ENCODE measurements at places on chromosomes 6 and 20.
A peak's percentile ranks its signal among the peaks of the same experiment; 100 is the strongest.

DNA sequence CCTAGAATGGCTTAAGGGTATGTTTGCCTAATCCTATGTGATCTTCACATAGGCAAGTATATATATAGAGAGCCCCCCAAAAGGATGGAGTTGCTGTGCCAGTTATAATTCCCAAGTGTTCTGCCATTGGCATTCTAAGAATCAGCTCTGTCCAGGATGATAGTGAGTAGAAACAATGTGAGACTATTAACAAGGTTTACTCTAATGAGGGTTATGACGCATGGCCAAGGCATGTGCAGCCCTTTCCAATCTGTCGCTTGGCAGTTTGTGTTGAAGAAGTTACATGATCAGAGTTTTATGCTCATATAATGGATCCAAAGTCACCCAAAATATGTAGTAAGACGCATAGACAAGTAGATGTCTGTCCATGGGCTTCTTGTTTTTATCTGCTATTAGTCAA lies 33.6 kb downstream of the VGLL2 start:
- no peak for DNase-seq

- DNase-seq, result no peak
Observed at GRCh38 chr20:35901678-35902544, 52.4 kb downstream of the SCAND1 start.

DNA sequence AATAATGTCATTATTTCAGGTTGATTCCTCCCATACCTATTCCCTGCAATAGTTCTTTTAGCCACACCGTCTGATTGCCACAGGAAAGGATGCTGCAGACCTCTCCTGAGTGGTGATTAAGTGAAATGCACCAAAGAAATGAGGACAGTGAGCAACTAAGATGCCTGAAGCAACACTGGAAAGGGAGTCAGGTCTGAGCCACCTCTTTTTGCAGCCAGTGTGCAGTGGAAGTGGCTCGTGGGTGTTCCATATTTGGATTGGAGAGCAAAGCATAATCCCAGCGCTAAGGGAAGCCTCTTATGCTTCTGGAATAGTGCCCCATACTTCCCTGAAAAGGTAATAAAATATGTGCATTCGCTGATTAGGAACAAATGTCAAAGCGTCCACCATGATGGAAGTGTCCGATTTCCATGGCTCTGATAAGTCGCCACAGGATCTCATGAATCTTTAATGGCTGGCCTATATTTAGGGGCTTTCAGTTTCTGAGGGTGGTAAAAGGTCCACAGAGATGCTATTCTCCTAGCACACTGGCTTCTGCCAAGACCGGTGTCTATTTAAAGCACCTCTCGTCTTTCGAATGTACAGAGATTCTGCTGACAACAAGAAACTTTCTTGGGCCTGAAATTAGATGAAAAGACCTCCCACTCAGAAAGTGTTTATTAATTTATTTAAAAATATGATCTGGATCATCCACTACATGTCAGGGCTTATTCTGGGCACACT lies 253.9 kb downstream of the SLC24A3 start:
- no peak for DNase-seq

- no peak for DNase-seq
Observed at GRCh38 chr20:44415833-44416715, 59.6 kb upstream of the TTPAL start.

GRCh38 chr6:105021399-105021798 lies 64.5 kb downstream of the LIN28B start:
- DNase-seq, result no peak

GRCh38 chr6:2796861-2797260 lies 31.7 kb downstream of the WRNIP1 start:
- DNase-seq, result no peak

DNA sequence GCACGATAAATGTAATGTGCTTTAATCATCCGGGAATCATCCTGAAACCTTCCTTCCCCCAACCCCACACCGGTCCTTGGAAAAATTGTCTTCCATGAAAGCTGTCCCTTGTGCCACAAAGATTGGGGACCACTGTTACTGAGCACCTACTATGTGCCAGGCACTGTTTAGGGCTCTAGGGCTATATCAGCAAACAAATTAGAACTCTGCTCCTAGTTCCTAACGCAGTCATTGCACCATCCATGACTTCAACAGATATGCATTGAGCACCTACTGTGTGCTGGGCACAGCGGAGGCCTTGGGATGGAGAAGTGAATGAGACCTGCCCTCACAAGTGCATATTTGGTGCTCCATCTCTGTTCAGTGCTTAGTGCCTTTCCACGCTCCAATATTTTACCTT lies 50.3 kb upstream of the BLCAP start:
- DNase-seq, result no peak

DNA sequence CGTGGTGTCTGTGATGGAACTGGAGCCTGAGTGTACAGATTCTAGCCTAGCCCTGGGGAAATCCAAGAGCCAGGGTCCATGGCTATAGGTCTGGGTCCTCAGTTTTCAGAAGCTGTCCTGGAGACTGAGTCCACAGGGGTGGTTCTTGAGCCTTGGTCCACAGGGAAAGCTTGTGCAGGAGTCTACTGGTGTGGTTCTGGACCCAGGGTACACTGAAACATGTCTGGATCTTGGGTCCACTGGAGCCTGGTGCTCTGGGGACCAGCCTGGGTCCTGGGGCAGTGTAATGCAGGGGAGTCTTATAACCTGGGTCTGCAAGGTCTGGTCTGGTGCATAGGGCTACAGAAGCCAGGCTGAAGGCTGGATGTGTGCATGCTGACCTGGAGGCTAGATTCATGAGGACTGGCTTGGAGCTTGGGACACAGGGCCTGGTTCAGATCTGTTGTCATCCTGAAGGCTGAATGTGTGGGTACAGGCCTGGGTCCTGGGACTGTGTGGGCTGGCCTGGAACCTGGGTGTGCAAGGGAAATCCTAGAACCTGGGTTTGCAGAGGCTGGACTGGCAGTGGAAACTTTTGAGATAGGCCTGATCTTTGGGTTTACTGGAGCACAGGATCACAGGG lies 5.5 kb downstream of the CST9L start:
- no peak for DNase-seq

- no peak for DNase-seq
Observed at GRCh38 chr6:100473182-100473581, 8.5 kb upstream of the SIM1 start.

DNA sequence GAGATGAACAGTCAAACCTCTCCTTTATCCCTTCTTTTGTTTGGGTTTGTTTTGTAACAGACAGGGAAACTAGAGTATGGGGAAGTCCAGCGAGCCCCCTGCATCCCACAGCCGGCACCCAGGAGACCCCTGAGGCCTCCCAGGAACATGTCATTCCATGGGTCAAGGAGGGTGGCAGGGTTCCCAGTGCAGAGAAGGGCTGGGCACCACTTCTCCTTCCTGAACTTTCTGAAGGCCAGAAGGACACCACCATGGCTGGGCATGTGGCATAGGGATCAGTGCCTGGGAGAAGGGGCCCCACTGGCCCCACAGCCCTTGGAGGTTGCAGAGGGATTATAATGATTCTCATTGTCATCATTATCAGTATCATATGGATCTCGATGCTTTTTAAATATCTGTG lies 13.9 kb upstream of the CST7 start:
- DNase-seq, result no peak

DNA sequence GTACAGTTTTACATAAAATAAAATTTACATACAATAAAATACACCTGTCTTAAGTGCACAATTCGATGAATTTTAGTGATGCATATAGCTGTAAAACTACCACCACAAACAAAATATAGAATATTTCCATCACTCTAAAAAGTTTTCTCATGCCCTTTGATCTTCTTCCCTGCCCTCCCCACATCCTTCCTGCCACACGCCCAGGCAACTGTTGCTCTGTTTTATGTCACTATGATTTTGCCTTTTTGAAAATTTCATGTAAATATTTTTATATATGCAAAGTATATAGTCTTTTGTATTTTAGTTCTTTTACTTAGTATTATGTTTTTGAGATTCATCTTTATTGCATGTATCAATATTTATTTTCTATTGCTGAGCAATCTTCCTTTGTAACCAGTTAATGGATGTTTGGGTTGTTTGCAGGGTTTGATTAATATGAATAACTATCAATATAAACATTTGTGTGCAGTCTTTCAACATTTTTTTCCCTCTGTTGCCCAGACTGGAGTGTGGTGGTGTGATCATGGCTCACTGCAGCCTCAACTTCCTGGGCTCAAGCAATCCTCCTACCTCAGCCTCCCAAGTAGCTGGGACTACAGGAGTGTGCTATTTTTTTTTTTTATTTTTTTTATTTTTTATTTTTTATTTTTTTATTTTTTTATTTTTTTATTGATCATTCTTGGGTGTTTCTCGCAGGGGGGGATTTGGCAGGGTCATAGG lies 23.8 kb upstream of the SAMHD1 start:
- DNase-seq, result no peak

- peak; percentile 58 for DNase-seq
Observed at GRCh38 chr6:41846666-41847237, 48.4 kb downstream of the USP49 start.

DNA sequence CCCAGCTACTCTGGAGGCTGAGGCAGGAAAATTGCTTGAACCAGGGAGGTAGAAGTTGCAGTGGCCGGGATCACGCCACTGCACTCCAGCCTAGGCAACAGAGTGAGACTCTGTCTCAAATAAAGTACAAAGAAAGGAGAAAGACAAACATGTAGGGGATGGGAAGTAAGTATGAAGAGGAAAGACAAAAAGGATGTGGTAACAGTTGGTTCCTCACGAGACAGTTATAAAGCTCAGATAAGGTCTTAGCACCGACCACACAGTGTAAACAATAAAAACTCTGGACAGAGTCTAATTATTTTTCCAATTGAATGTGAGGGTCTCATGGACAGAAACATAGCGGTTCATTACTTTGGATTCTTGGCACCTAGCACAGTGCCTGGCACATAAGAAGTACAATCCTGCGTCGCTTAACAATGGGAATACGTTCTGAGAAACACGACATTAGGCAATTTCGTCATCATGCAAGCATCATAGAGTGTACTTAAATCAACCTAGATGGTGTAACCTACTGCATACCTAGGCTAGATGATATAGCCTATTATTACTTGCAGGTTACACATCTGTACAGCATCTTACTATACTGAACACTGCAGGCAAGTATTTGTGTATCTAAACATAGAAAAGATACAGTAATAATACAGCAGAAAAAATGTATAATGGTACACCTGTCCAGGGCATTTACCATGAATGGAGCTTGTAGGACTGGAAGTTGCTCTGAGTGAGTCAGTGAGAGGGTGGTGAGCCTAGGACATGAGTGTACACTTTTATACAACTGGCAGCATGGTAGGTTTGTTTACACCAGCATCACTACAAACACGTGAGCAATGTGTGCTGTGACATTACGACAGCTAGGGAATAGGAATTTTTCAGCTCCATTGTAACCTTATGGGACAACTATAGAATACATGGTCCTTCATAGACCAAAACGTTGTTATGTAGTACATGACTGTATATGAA lies 38.2 kb downstream of the MBOAT1 start:
- DNase-seq, result no peak

- no peak for DNase-seq
Observed at GRCh38 chr6:93794166-93794565, 374.8 kb upstream of the EPHA7 start.

DNA sequence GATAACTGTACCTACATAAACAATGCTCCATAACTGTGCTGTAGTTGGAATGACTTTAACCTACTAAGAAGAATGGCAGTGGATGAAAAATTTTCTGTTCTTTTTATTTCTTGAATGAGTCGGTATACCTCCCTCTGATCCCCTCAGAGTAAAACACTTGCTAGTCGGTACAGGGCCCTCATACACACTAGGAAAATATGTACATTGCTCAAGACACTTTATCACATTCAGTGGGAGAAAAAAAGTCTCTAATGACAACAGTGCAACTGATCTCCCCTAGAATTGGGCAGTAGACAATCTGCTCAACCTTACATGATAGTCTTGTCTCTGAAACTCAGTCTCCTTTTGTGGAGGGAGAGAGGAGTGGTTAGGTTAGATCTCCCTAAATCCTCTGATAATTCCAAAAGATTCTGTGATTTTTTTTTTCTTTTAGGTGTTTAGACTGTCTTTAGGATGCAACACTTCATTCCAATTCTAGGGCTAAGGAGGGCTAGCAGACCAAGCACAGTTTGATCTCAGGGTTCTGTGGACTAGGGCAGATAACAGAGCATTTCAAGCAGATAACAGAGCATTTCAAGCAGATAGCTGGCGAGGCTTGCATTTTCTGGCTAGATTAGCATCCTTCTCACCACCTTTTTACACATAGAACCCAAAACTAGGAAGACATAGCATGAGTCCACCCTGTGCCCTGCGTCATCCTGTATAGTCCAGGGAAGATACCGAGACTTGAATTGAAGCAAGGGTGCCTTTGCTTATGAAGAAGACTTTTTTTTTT lies 100.3 kb upstream of the TNFAIP3 start:
- DNase-seq, result no peak

DNA sequence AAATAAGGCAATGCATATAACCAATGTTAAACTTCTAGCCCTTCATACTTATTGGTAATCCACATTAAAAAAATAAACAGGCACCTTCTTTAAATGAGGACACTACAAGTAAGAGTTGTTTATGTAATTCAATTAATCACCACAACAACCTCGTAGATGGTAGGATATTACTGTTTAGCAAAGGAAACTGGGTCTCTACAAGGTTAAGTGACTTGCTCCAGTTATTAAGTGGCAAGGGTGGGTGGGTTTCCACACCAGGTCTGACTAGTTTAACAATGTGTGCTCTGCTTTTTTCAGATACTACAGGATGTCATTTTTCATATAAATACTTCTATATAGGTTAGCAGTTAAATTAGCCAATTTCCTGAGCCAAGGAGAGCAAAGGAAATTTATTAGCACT lies 129.1 kb downstream of the MAN1A1 start:
- DNase-seq, result no peak

DNA sequence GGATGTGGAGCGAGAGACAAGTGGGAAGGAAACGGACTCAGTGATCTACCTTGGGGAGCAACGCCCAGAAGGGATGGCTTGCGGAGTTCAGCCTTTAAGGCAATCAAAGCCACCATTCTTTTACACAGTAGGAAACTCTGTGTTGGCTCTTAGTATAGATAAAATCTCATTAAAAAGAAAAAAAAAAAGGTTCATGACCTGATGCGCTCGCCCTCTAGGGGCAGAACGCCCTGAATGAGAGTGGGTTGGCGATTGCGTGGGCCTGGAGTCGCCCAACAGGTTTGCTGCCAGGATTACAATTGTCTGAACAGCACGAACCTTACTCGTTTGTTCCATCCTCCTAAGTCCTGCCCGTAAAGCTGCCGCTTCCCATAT lies 1.2 kb downstream of the TPD52L1 start:
- DNase-seq, result peak; percentile 23

Data from neural crest cell (in vitro differentiated cells).